ENCODE measurements at places on chromosomes 3 and 15. TPM values are rescaled to one million over a fixed set of nuclear protein-coding genes. Genes with fewer than 3 reads are reported as not detected.
A peak's percentile ranks its signal among the peaks of the same experiment; 100 is the strongest.

Gene SLC12A1
- total RNA-seq, result not detected

DNA sequence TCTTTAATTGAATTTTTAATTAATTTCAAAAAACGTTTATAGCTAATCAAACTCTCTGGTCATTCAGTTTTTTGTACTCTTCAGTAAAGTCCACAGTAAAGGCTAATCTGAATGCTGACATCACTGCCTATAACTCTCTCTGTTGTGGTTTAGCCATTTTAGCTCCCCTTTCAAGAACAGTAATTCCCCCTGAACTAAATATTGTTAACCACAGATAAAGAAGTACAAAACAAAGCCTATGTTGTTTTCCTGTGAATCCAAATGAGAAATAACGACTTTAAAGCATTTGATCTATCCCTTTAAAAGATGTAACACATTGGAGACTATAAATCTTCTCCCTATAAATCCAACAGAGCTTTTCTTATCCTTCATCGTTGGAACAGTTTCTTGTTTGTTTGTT is 94.2 kb downstream of the ZBTB20 start:
- no peak for DNase-seq

Gene MEX3B
- 0.84 TPM for total RNA-seq

GRCh38 chr3:39752751-39753150 is 56.7 kb upstream of the MYRIP start:
- no peak for DNase-seq

Gene DNAH12
- total RNA-seq, result 0.05 TPM

- peak; percentile 76 for DNase-seq
These were observed 166.7 kb downstream of the FOXP1 start for GRCh38 chr3:71416876-71417275.

DNA sequence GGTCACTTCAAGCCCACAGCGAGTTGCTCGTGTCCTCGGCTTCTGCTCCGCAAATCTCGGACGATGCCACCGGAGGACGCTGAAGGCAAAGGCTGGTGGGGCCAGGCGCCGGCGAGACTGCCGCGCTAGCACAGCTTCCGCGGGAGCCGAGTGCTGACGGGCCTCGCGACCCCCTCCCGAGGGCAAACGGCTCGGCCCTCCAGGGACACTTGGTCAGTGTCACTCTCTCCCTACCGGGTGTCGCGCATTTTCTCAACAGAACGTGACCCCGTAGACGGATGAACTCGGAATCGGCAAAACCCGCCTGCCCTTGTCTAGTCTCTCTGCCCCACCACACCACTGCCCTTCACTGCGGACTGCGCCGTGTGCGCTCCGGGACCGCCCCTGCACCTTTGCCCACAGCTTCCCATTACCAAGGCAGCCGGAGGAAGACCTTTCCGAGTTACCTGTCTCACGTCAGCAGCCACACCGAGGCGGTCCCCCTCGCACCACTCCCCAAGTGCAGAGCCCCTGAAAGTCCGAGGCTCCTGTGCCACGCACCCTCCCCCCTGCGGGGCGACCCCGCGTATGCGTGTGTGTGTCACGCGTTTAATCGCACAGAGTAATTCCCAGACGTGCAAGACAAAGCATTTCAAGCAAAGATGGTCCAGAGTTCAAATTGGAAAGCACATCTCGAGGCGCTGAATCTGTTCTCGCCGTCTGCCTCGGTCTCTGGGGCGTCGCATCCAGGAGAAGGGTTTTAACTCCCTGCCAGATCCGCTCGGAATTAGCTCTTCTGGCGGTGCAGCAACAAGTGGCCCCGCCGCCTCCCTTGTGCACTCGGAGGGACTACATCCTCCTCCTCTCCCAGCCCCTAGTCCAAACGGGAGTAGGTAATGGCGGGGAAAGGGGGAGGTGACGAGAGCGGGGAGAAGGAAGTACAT is 245.0 kb upstream of the TOPAZ1 start:
- DNase-seq, result peak; percentile 57

Gene SPATA12
- total RNA-seq, result not detected

- DNase-seq, result no peak
These were observed 93.9 kb downstream of the ABHD5 start for GRCh38 chr3:43784640-43785011.

- DNase-seq, result no peak
These were observed 140.4 kb downstream of the NEK10 start for GRCh38 chr3:27228805-27229204.

Gene SV2B
- total RNA-seq, result 0.07 TPM

DNA sequence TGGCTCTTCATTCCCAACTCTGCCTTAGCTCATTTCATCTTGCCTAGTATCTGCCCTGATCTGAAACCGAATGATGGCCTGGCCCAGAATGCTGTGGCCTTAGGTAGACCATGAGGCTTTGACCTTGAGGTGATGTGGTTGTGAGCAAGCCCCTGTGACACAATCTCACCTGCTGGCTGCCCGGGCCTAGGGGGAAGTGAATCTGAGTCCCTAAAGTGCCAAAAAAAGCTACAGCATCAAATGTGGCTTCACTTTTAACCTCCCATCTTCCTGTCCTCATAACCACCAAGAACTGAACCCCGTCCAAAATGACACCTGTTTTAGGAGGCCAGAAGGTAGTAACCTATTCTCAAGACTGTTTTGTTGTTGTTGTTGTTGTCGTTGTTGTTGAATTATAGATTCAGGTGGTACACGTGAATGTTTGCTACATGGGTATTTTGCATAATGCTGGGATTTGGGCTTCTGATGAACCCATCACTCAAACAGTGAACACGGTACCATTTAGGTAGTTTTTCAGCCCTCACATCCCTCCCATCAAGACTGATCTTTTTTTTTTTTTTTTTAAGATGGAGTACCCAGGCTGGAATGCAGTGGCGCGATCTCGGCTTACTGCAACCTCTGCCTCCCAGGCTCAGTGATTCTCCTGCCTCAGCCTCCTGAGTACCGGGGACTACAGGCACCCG is 54.6 kb downstream of the MCCC1 start:
- no peak for DNase-seq

Data from activated naive CD4-positive, alpha-beta T cell treated with anti-CD3 and anti-CD28 coated beads for 36 hours (primary cell).